ENCODE measurements at places on chromosomes 1 and 21.

DNA sequence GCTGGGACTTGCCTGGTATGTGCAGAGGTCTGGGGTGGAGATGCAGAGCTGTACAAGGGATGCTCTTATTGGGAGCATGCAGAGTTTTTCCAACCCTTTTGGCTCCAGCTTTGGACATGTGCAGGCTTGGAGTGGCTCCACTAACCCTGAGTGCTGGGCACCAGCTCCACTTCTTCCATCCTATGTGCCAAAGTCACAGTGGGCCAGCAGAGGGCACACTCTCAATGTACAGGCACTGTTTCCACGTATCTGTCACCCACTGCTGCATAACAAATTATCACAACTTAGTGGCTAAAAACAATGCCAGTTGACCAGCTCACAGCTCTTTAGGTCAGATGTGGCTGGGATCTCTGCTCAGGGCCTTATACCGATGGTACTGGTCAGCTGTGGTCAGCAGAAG lies 631.8 kb downstream of the AJAP1 start:
- DNase-seq, result no peak

DNA sequence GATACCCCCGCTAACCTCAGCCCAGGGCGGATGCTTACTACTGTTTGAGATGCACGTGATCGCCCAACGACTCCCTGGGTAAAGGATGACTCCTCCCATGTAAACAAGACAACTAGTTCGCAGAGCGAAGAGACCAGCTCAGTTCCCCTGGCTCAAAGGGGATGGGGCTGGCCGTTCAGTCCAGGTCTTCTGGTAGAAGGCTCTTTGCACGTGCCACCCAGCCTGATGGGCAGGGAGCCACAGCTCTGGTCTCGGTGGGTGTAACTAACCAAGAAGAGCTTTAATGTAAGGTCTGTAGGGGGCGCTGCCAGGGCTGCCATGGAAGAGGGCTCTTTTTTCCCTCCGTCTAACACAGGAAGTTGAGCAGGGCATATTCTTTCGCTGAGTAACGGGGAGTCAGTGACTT lies 49.4 kb upstream of the PARP1 start:
- DNase-seq, result no peak

- no peak for DNase-seq
Observed at GRCh38 chr1:14599183-14599791, 802 bp downstream of the KAZN start.

GRCh38 chr21:25862596-25862995 lies 127.8 kb downstream of the GABPA start:
- DNase-seq, result no peak

- DNase-seq, result no peak
Observed at GRCh38 chr1:193694741-193695140, 508.3 kb upstream of the B3GALT2 start.

DNA sequence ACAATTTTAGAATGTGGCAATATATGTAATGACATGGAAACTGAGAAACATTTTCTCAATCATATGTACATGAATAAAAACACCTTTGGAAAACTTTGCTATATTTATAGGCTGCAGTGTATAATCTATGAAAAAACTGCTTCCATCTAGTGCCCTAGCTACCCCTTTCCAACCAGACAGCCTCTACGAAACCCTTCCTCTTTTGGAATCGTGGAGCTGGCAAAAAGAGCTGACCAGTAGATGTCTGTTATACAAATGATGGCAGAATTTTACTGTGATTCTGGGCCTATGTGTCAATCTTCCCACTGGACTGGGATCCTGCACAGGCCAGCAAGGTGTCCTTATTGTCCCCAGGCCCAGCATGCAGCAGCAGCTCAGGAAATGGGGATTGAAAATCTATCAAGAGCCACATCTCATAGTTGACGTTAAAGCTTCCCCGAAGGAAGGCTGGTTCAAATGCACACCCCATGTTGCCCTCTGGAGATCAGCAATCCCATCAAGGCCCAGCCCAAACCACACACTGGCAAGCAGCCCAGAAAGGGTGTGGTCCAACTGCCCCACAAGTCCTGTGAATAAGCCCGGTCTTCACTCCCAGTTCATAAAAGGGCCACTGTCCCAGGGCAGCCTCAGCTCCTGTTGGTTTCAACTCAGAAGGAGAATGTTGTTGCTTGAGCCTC lies 8.8 kb upstream of the FAM20B start:
- no peak for DNase-seq

- DNase-seq, result no peak
Observed at GRCh38 chr1:233343262-233343661, 15.7 kb downstream of the MAP3K21 start.

Data from cortex of kidney (tissue), 1 donor.